ENCODE measurements at places on chromosomes 5 and 9. TPM values are rescaled to one million over a fixed set of nuclear protein-coding genes. Genes with fewer than 3 reads are reported as not detected.

Gene SV2C
- not detected for total RNA-seq

Gene PCDHB9
- total RNA-seq = 0.16 TPM

Gene IL13
- not detected for total RNA-seq

Gene CDH9
- not detected for total RNA-seq

Gene LECT2
- total RNA-seq = not detected

Gene PALM2AKAP2
- 1.9 TPM for total RNA-seq

Gene PCDHB13
- total RNA-seq = 0.94 TPM

Gene CBY3
- total RNA-seq = 0.16 TPM

Gene COL15A1
- 1.1 TPM for total RNA-seq

Gene ASPN
- 11.2 TPM for total RNA-seq

Gene MLANA
- total RNA-seq = not detected

Gene SRD5A1
- total RNA-seq = 13.6 TPM

Gene GNAQ
- total RNA-seq = 18.3 TPM

Gene NSG2
- not detected for total RNA-seq

Gene KIF4B
- 0.09 TPM for total RNA-seq
